ENCODE measurements at places on chromosomes 11 and 22. TPM values are rescaled to one million over a fixed set of nuclear protein-coding genes. Genes with fewer than 3 reads are reported as not detected.

MOGAT2 gene
- polyA plus RNA-seq, result 0.20 TPM

DNA sequence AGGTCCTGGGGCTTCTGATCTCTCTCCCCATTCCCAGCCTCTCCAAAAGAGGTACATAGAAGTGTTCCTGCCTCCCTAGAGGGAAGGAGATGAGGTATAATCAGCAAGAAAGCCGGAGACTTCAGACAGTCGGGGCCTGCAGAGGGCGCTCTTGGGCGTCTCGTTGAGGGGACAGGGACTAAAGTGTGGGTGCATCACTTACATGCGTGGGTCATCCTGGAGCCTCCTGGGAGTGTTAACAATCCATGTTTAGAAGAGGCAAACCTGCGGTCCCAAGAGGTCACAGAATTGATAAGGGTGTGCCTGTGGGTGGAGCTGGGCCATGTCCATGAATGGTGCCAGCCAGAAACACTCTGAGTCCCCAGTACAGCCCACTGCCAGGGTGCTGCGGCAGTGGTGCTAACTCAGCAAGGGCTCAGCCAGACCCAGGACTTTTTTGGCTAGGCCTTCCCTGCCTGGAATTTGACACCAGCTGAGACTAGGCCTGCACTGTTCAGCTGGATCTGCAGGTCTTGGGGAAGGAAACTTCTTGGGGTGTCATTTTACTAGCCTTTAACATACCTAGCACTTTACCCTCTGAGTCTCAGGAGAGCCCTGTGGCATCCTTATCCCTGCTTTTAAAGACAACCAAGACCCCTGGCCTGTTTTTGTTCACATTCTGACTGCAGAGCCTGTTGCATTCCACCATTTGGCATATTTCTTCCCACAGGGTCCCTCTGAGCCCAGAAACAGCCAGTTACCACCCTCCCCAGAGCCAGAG lies 5.5 kb downstream of the YDJC start:
- H3K4me3 ChIP-seq, result no peak overlapping the region
- no peak for DNase-seq
- H3K27ac ChIP-seq, result no peak overlapping the region
- peaks cover 23% of the 10 kb centered on the region for H3K36me3 ChIP-seq

PARVA gene
- 4.5 TPM for polyA plus RNA-seq

BTBD18 gene
- polyA plus RNA-seq, result not detected

GRCh38 chr22:27879923-27880322 lies 39.1 kb downstream of the PITPNB start:
- peaks cover 45% of the 10 kb centered on the region for H3K4me1 ChIP-seq
- H3K36me3 ChIP-seq, result peaks cover 11% of the 10 kb centered on the region
- no peaks in the 10 kb centered on the region for H3K27me3 ChIP-seq
- DNase-seq, result no peak
- H3K4me3 ChIP-seq, result no peak overlapping the region
- H3K27ac ChIP-seq, result no peak overlapping the region

GRCh38 chr22:44026066-44026629 lies 2.0 kb downstream of the PARVB start:
- H3K4me1 ChIP-seq, result peaks cover 89% of the 10 kb centered on the region
- H3K36me3 ChIP-seq, result no peaks in the 10 kb centered on the region
- peak overlapping the region; percentile 92 for H3K27ac ChIP-seq
- peak overlapping the region; percentile 16 for H3K4me3 ChIP-seq

GRCh38 chr22:44574640-44575380 lies 76.8 kb upstream of the RTL6 start:
- H3K4me3 ChIP-seq, result no peak overlapping the region
- H3K27ac ChIP-seq, result no peak overlapping the region
- no peak for DNase-seq
- no peaks in the 10 kb centered on the region for H3K36me3 ChIP-seq
- H3K4me1 ChIP-seq, result no peaks in the 10 kb centered on the region
- peaks cover 56% of the 10 kb centered on the region for H3K27me3 ChIP-seq

DNA sequence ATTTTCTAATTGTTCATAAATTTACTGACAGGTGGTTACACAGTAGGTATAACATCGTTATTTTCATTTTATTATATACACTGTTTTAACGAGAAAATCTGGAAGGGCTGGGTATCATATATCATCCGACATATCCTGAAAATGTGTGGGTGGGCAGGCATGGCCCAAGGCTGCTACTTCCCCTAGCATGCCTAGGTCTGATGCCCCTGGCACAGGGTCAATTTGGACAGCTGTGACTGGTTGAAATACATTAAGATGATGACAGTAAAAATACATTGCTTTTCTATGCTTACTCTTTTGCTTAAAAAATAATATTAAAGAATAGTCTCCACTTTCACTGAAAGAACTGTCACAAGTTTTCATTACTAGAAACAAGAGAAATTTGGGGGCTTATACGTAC lies 908.8 kb downstream of the OPCML start:
- no peaks in the 10 kb centered on the region for H3K4me1 ChIP-seq
- H3K4me3 ChIP-seq, result no peak overlapping the region
- H3K27me3 ChIP-seq, result no peaks in the 10 kb centered on the region
- no peak overlapping the region for H3K27ac ChIP-seq
- no peaks in the 10 kb centered on the region for H3K36me3 ChIP-seq

DNA sequence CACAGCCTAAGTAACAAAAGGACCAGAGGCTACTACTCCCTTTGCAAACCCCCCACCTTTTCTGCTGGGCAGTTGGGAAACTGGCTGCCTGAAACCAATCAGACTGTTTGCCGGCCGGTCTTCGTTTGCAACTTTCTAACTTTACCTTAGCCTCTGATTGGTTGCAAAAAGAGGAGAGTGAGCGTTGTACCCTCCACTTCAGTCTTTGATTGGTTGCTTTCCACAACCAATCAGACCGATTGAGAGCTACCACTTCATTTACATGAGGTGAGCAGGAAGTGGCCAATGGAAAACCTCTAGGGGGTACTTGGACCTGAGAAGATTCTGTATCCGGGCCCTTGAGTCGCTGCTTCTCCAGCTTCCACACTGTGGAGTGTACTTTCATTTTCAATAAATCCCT lies 18.8 kb upstream of the CLNS1A start:
- H3K27ac ChIP-seq, result no peak overlapping the region
- no peaks in the 10 kb centered on the region for H3K27me3 ChIP-seq
- H3K4me3 ChIP-seq, result no peak overlapping the region
- DNase-seq, result no peak
- no peaks in the 10 kb centered on the region for H3K36me3 ChIP-seq

DNA sequence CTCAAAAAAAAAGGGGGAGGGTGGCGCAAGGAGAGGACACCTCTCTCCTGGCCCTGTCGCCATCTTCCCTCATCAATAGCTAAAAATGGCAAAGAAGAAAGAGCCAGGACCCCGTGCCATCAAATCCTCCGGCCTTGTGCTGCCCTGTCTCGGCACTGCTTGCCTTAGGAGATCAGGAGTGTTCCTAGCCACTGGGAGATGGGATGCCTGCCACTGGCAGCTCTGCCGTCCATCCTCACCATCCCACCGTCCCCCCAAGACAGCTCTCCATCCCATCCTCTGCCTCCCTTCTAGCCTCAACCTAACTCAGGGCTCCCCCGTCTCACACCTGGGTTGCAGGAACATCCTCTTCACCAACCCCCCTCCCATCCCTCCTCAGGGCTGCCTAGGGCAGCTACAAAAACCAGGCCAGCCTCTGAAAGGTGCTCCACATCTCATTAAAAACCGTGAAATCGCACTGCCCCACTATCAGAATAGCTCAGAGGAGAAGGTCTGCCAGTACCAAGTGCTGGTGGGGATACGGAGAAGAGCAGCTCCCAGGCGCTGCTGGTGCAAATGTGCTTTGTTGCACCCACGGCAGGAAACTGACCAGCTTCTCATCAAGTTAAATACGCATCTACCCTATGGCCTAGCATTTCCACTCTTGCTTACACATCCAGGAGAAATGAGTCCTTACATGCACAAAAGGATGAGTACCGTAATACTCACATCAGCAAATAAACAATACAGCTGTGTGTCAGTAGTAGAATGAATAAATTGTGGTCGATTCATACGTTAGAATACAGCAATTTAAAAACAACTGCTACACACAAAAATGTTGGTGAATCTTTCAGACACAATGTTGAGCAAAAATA lies 31.7 kb upstream of the GCAT start:
- H3K27me3 ChIP-seq, result no peaks in the 10 kb centered on the region
- peaks cover 12% of the 10 kb centered on the region for H3K4me1 ChIP-seq
- no peak for DNase-seq
- no peak overlapping the region for H3K27ac ChIP-seq
- no peak overlapping the region for H3K4me3 ChIP-seq

SLC43A1 gene
- 6.4 TPM for polyA plus RNA-seq

CAVIN3 gene
- 35.1 TPM for polyA plus RNA-seq

DNA sequence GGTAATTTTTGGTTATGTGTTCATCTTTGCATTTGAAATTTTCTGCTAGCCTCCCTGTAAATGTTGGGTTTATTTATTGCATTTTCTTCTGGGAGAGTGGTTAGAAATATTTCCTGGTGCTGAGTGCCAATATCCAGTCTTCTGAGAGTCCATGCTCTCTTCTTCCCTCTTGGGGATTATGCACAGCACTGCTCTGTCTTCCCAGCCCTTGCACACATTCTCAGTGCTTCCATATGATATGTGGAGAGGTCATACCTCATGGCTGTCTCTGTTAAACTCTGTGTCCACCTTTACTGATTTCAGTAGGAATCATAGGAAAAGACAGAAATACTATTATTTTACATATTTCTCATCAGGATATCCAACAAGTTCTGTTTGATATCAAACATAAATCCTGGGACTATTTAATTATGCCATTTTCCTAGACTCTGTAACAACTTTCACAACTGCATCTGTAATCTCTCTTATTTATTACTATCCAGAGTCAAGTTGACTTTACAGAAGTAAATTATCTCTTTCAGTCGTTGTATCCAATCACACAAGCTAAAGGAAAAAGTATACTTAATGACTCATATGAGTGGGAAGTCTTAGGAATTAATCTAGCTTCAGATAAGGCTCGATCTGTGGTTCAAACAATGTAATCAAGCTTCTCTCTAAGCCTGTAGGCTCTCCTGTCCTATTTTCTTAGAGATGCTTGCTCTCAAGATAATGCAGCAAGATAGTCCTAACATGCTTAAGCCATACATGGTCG lies 2.7 kb upstream of the NXPE1 start:
- no peaks in the 10 kb centered on the region for H3K36me3 ChIP-seq
- no peaks in the 10 kb centered on the region for H3K27me3 ChIP-seq
- DNase-seq, result no peak

DNA sequence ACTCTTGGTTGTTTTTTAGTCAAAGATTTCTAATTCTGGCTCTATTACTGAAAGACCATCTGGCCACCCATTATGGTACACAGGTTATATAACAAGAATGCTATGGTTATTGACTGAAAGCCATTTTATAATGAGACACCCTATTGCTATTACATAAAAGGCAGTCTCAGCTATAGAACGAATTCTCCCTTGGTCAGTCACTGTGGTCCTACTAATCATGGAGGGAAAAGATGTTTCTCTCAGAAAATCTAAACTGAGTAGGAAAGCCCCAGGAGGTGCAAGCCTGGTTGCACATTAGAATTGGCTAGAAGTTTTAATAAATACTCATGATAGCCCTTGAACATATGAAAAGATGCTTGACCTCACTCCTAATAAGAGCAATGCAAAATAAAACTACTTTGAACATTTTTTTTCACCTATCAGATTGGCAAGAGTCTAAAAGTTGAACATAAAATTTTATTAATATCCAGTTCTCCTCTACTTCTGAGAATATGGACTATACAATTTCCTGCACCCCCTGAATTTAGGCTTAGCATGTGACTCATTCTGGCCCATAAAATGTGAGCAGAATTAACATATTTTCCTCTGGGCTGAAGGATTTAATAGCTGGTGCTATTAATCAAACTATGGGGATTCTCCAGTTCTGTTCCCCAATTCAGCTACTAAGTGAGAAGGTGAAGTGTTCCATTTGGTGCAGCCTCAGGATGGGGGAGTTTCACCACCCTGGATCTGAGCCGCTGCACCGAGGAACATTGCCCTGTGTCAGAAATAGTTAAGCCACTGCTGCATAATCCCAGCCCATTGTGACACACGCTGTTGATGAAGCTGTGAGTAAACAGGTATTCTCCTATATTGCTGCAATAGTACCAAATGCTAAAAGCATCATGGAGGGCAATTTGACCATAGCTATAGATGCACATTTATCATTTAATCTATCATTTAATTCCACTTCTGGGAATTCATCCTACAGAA lies 11.5 kb upstream of the CRKL start:
- H3K36me3 ChIP-seq, result no peaks in the 10 kb centered on the region
- H3K27me3 ChIP-seq, result no peaks in the 10 kb centered on the region
- no peak for DNase-seq
- no peaks in the 10 kb centered on the region for H3K4me1 ChIP-seq
- H3K27ac ChIP-seq, result no peak overlapping the region

DNA sequence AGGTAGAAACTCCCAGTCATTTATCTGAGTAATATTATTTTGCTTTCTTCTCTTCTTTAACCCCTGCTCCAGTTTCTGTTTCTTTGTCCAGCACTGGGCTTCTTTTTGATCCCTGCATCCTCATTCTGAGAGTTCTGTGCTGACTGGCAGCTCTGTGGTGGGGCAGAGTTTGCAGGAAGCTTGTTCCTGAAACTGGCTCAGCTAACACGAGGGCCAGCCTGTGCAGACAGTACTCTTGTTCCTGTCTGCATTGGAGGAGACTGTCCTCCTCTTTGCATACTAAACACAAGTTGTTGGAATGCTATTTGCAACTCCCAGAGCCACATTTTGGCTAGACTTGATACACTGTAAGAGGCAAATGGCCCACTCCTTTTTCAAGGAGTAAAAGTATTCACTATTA lies 93.1 kb upstream of the HORMAD2 start:
- peaks cover 12% of the 10 kb centered on the region for H3K36me3 ChIP-seq
- no peak overlapping the region for H3K27ac ChIP-seq
- no peaks in the 10 kb centered on the region for H3K27me3 ChIP-seq
- no peak for DNase-seq
- no peaks in the 10 kb centered on the region for H3K4me1 ChIP-seq
- H3K4me3 ChIP-seq, result no peak overlapping the region

SMIM38 gene
- 0.05 TPM for polyA plus RNA-seq

DNA sequence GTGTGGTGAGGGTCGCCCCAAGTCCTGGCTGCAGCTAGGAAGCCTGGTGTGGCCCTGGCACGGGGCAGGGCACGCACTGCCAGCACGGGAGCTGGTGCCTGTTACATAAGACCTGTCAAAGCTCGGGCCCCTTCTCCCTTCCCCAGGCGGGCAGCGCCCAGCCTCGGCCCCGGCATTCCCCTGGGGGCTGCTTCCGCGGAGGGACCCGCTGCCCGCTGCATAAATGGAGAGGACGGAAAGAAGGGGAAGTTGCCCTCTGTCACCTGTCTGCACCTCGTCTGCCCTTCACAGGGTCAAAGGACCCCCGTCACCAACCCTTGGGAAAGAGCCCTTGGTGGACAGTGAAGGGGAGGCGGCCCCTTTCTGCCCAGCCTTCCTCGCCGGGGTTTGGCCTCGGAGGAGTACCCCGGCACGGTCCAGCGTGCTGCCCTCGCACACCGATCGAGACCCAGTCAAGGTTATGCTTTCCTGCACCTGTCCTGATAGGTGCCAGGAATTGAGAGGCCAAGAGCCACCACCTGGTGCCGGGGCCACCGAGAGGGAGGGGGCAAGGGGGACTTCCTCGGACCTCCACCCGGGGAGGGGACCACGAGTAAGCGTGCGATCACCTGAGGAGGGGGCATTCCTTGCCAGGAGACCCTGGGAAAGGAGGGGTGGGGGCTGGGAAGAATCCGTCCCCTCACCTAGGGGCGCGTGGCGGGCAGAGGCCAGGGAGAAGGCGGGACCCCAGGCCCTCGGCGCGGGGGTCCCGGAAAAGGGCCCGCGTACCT lies 16.8 kb upstream of the MFRP start:
- no peaks in the 10 kb centered on the region for H3K4me1 ChIP-seq
- H3K4me3 ChIP-seq, result no peak overlapping the region
- H3K36me3 ChIP-seq, result no peaks in the 10 kb centered on the region

GRCh38 chr22:45638834-45639746 lies 32.5 kb upstream of the ATXN10 start:
- DNase-seq, result no peak
- no peaks in the 10 kb centered on the region for H3K36me3 ChIP-seq
- H3K27ac ChIP-seq, result no peak overlapping the region
- no peaks in the 10 kb centered on the region for H3K4me1 ChIP-seq
- H3K27me3 ChIP-seq, result peaks cover 12% of the 10 kb centered on the region
- no peak overlapping the region for H3K4me3 ChIP-seq
